Kidney (tissue), 22 donors: ENCODE measurements at places on chromosomes 4 and X. TPM values are rescaled to one million over a fixed set of nuclear protein-coding genes. Genes with fewer than 3 reads are reported as not detected.

GUCY1A1 gene
- 6.9 TPM for polyA plus RNA-seq

DNA sequence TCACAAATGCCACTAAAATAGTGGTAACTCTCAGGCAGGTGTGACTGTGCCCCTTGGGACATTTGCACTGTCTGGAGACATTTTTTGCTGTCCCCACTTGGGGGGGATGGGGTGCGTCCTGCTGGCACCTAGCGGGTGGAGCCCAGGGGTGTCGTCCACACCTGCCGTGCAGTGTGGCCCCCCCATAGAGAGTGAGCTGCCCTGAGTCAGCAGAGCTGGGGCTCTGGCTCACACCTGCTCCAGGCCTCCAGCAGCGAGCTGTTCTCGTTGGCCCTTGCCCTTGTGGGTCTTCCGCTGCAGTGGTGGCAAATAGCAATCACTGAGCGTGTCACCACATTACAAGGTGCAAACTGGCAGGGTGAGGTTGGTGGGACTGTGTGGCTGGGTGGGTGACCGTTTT lies 64.6 kb downstream of the CLDN34 start:
- DNase-seq, result no peak
- no peak overlapping the region for H3K4me3 ChIP-seq
- peaks cover 6% of the 10 kb centered on the region for H3K4me1 ChIP-seq
- H3K27me3 ChIP-seq, result no peaks in the 10 kb centered on the region
- H3K27ac ChIP-seq, result no peak overlapping the region
- no peaks in the 10 kb centered on the region for H3K36me3 ChIP-seq

DNA sequence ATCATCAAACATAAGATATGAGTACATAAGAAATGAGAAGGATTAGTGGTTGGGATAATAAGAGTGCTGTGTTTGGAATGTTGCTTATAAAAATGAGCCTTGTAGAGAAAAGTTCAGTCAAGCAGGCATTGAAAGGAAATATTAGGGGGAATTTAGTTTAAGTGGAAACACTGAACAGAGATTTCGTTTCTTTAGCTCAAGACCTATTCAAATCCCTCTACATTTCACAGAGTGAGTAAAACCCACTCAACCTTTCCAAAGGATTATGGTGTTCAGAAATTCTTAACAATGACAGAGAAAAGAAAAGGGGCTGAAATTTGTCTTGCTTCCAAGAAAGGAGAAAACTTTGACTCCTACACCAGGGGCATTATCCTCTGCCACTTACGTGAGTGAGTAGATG lies 1072.4 kb upstream of the LCORL start:
- H3K27ac ChIP-seq, result no peak overlapping the region
- no peaks in the 10 kb centered on the region for H3K4me1 ChIP-seq
- no peak overlapping the region for H3K4me3 ChIP-seq
- no peaks in the 10 kb centered on the region for H3K36me3 ChIP-seq

- H3K4me1 ChIP-seq, result no peaks in the 10 kb centered on the region
- H3K36me3 ChIP-seq, result no peaks in the 10 kb centered on the region
- peak within 1 kb of the TSS; percentile 81 for H3K4me3 ChIP-seq
- no peak within 1 kb of the TSS for H3K27ac ChIP-seq
- no peaks in the 10 kb centered on the region for H3K27me3 ChIP-seq
Observed at GRCh38 chrX:64975989-64976672, at the start of gene ZC4H2. ZC4H2 (minus strand) TSS chrX:64976450; CDS start chrX:64976377, 73 bp downstream.

SYNPO2 gene
- 7.5 TPM for polyA plus RNA-seq

DNA sequence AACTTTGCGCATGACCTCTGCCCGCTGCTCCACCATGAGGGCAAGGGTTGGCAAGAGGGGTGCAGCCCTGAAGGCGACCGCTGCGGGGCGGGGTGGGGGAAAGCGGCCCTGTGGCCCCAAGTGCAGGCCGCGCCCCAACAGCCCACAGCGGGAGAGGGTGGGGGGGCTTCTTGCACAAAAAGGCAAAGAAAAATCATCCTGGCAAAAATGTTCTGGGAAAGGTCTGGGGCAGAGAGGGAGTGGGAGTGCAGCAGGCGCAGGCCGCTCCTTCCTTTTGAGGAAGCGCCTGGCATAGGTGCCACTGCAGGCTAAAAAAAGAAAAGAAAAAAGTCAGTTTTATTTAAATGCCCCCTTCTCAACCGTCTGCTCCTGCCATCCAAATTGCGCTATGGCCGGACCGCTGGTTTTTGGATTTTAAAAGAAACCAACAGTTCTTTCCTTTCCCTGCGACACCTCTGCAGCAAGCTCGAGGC lies 1.4 kb downstream of the ARX start:
- no peaks in the 10 kb centered on the region for H3K36me3 ChIP-seq
- H3K27me3 ChIP-seq, result peaks cover 60% of the 10 kb centered on the region
- no peak for DNase-seq
- H3K4me3 ChIP-seq, result no peak overlapping the region
- no peak overlapping the region for H3K27ac ChIP-seq
- H3K4me1 ChIP-seq, result no peaks in the 10 kb centered on the region

TMEM144 gene
- 3.3 TPM for polyA plus RNA-seq

DNA sequence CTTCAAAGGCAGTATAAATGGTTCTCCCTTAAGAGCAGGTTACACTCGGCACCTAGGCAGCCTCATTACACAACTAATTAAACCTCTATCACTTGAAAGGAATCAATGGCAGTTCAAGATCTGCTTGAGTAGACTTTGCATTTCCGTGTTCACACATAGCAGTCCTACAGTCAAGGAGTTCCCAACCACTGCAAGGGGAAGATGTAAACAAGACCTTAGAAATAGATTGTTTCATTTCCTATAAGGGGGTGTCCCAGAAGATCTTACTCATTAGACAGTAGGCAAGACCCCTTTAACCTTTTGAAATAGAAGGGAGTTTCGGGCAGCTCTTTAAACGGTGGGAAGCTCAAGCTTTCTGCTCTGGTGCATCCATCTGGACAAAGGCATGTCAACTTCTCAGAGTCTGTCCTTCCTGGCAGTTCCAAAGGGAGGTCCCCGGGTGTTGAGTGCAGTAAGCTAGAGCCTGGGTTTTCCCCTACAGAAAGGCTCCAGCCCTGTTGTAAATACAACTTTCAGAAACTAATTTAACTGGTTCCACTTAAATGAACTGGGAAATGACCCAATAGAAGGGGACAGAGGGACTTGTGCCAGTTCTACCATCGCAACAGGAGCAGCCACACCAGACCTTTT lies 150.8 kb downstream of the RBMX2 start:
- H3K27me3 ChIP-seq, result no peaks in the 10 kb centered on the region
- no peak overlapping the region for H3K27ac ChIP-seq
- H3K4me3 ChIP-seq, result no peak overlapping the region
- H3K4me1 ChIP-seq, result no peaks in the 10 kb centered on the region
- H3K36me3 ChIP-seq, result no peaks in the 10 kb centered on the region

PRSS12 gene
- polyA plus RNA-seq, result 0.54 TPM
